ENCODE measurements at places on chromosomes 16 and 17.
A peak's percentile ranks its signal among the peaks of the same experiment; 100 is the strongest.

GRCh38 chr17:82882715-82883418 is 43.0 kb upstream of the ZNF750 start:
- peak; percentile 89 for DNase-seq

GRCh38 chr17:49079840-49080663 is 52.5 kb upstream of the B4GALNT2 start:
- DNase-seq = no peak

- DNase-seq = no peak
These were observed 24.5 kb downstream of the FCSK start for GRCh38 chr16:70478912-70479341.

- no peak for DNase-seq
These were observed 419 bp downstream of the GLIS2 start for GRCh38 chr16:4316108-4316863.

- no peak for DNase-seq
These were observed 18.5 kb upstream of the GGA2 start for GRCh38 chr16:23528644-23529310.

DNA sequence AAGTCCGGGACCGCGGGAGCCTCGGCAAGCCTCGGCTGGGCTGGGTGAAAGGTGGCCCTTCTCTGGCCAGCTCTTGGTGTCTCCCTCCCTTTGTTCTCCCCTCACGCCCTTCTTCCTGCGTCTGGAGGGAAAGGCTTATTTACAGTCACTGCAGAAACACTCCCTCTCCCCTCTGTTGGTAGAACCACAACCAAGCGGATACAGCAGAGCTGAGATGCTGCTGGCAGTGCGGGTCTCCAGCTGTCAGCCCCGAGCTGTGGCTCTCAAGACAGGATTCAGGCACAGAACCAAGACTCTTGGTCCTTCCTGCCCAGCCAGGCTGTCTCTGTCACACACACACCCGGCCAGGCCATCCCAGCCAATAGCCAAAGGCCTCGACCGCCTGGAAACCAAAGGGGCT is 133.3 kb downstream of the ENGASE start:
- no peak for DNase-seq

DNA sequence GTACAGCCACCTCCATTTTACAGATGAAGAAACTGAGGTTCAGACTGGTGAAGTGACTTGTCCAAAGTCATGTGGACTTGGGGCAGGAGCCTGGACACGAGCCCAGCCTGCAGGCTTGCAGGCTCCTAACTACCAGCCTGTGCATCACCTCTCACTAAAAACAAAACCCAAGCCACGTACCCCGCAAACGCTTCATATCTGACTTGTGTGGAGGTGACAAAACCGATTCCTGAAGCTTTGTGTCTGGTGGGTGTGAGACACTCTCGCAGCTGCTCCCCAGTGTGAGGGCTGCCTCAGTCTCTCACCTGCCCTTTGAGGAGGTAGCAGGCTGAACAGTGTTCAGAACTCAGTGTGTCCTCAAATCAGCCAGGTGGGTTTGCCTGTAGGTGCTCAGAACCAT is 8.4 kb downstream of the HNF1B start:
- DNase-seq = no peak

GRCh38 chr17:51154176-51154575 is 817 bp downstream of the NME1 start:
- DNase-seq = no peak

DNA sequence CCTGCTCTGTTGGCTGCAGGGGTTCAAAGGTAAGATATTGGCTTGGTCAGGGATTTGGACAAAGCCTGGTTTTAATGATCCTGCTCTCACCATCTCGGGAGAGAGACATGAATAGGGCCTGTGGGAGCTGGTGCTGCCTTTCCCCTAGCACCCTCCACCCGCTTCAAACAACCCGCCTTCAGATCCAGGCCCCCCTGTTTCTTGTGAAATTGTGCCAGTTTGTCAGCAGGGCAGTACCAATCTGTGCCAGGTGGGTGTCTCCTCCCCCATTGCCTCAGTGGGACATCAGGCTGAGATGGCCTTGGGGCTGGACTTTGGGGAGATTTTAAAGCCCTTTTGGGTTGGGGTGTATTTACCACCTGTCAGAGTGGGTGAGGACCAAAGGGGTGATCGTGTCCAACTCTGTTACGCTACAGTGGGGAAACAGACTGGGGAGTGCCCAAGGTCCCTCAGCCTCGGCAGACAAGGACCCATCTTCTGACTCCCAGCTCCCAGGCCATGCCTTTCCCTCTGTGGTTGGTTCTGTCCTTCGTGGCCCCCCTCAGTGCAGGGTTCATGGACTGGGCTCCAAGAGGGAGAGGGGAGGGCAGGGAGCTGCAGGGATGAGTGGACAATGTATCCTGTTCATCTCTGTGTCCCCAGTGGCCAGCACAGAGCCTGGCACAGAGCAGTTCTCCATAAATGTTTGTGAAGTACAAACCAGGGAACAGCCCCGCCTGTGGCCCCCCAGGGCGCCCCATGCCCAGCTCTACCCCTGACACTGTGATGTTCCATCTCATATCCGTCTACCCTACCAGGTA is 3.3 kb downstream of the ARHGAP23 start:
- no peak for DNase-seq

DNA sequence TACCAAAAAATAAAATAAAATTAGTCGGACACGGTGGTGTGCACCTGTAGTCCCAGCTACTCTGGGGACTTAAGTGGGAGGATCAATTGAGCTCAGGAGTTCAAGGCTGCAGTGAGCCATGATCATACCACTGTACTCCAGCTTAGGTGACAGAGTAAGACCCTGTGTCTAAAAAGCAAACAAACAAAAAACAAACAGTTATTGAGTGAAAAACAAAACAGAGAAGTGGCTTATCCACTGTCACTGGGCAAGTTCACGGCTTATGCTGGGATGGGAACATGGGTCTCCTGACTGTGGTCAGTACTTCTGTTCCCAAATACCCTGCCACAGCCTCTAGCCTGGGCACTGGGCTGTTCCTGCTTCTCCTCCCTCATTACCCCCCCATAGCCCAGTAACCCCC is 9.5 kb upstream of the GRN start:
- no peak for DNase-seq

DNA sequence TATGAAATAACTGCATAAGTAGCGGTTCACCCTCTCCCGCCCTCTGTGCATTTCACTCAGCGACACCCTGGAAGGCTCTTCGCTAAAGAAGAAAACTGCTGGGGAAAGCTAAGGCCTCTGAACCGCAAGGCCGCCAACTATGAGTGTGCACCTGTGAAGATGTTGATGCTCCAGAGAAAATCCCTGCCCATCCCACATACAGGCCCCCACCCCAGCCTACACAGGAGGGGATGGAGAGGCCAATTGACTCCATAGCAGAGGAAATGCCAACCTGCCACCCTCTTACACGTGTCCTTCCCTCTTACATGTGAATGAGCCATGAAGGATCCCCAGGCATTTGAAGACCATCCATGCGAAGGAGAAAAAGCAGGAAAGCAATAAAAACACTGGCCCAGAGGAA is 104.8 kb downstream of the MGAT5B start:
- no peak for DNase-seq

GRCh38 chr17:77420804-77421629 is 280.2 kb downstream of the SEC14L1 start:
- DNase-seq = peak; percentile 52

- no peak for DNase-seq
These were observed 610.2 kb downstream of the MAF start for GRCh38 chr16:78990309-78990701.

DNA sequence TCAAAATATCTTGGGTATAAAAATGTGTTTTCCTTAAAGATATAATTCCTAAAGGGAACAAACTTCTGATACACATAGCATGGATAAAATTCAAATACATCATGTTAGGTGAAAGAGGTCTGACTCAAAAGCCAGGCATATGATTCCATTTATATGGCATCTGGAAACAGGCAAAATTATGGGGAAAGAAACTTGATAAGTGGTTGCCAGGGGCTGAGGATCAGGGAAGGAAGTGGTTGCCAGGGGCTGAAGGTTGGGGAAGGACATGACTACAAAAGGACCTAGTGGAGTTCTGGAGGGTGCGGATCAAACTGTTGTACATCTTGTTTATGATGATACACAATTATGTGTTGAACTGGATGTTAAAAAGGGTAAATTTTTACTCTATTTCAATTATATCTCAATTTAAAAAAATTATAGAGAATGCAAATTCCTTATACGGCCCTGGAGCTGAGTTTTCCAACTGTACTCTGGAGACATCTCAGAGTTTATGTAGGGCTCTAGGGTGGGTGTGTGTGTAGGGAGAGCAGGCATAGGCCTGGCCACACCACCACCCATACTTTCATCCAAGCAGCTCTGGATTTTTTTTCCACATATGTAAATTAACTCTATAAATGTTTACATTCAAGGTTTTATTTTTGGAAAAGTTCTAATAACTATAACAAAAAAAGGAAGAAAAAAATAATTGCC is 55.0 kb downstream of the AMFR start:
- DNase-seq = no peak

GRCh38 chr17:13437966-13438779 is 163.6 kb downstream of the HS3ST3A1 start:
- DNase-seq = no peak

DNA sequence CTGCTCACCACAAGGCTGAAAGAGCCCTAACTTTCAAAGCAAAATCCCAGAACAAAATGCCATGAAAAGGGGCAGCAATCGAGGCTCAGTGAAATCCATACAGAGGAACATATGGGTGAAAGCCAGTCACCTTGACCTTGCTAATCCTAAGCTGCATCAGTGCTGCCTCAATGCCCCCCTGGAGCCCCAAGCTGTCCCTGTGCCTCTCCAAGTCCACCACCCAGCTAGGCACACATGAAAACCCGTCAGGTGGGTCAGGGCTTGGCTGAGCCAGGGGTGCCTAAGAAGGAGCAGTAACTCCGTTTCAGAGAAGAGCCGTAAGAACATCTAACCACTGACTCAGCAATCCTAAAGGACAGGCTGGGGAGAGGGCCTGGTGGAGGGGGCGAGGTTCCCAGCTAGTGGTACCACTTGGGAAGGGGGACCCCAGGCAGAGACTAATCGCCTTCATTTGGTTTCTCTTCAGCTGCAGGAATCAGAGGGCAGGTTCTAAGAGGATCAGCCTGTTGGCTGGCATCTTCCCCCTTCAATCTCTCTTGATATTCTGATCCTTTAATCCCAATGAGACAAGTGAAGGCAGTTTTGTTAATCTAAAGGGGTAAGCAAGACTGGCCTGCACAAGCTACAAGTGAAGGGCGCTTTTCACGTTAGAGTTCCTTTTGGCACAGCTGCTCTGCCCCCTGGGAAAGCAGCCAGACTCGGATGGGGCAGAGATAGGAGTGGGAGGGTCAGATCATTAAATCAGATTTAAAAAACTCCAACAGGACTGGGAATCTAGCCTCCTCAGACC is 7.6 kb downstream of the PITPNA start:
- no peak for DNase-seq

DNA sequence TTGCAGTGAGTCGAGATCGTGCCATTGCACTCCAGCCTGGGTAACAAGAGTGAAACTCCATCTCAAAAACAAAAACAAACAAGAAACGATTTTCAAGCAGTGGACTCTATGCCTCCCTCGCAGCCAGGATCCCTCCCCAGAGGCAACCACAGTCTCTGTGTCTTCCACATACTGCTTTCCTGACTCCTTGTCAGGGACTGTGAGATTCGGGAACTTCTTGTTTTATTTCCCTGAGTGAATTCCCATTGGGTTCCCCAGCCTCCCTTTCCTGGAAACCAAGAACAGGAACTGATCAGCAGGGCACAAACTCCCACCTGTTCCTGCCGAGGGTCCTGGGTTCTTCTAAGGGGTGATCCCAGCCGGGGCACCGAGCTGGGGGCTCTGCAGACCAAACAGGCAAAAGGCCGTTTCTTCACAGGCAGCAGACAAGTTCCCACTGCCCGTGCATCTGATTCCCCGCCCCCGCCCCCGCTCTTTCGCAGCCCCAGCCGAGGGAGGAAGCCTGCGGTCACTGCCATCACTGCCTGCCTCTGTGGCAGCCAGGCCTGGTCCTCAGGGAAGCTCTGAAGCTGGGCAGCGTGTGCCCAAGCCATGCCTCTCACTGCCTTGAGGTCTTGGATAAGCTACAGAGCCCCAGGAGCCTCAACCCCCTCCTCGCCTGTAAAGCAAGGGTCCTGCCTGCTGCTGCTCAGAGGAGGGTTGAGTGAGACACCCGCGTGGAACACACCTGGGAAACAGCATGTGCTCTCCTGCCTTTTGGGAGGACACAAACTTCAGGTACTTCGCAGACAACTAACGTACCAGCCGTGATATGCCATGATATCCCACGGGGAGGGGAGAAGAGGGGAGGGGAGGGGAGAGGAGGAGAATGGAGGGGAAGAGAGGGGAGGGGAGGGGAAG is 5.5 kb upstream of the PIEZO1 start:
- no peak for DNase-seq

DNA sequence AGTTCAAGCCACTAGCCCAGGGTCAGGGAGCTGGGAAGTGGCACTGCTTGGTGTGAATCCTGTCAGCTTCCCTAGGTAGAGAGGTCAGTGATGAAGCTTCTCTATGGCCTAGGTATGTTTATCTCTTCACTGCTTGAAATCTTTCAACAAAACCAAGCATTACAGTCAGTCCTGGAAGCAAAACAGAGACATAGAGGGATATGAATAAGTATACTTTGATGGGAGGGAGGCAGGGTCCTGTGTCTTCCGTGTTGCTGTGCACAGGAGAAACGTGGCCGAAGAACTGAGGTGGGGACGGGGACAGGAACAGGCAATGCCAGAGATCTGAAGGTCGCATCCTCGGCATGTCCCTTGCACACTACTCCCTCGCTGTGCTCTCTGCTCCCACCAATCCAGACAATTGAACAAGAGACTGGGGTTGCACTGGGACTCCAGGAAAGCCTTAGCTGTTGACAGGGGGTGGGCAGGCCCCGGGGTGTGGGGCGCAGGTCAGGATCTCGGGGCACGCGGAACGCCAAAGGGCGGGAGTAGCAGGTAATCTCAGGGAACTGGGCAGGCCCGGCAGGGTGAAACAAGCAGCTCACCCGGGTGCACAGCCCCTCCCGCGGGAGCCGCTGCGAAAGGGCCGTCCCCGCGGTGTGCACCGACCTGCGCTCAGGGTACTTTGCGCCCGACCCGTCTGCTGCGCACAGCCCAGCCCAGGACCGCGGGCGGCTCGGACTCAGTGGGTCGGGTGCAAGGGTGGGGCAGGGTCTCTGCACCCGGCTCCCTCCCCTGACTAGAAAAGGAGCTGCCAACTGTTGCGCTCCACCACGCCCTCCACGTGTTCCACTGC is at the start of gene MT1H:
Gene MT1H (plus strand): TSS at position 810 of the 835 bp plus-strand sequence. CDS start 71 bp downstream, outside the sequence.
- DNase-seq = no peak

DNA sequence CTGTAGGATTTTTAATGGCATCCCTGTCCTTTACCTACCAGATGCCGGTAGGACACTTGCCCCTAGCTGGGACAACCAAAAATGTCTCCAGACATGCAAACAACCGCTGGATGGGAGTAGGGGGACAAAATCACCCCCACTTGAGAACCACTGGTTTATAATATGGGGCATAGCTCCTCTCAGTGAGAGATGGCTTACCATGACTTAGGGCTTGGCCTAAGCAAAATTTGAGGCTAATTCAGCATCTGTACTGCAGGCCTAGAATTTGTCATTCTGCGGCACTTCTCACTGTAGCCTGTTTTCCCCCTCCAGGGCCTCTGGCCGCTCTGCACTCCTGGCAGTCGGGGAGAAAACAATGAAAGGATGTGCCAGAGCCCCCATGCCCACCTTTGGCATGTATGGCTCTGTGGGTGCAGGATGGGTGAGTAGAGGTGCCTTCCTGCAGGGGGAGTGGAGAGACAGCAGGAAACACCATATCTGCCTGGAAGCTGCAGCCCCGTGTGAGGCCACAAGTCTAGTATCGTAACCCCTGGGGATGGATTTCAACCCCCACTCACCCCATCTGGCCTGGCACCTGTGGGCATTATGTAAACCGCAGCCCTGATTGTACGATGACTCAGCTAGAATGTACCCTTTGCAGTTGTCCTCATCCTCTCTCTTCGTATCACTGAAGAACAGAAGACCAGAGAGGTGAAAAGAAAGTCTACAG is 268.1 kb downstream of the SOX9 start:
- no peak for DNase-seq
